ENCODE measurements at places on chromosomes 11 and 22.

GRCh38 chr11:73965764-73966121, 14.9 kb downstream of the DNAJB13 start:
- DNase-seq: no peak

DNA sequence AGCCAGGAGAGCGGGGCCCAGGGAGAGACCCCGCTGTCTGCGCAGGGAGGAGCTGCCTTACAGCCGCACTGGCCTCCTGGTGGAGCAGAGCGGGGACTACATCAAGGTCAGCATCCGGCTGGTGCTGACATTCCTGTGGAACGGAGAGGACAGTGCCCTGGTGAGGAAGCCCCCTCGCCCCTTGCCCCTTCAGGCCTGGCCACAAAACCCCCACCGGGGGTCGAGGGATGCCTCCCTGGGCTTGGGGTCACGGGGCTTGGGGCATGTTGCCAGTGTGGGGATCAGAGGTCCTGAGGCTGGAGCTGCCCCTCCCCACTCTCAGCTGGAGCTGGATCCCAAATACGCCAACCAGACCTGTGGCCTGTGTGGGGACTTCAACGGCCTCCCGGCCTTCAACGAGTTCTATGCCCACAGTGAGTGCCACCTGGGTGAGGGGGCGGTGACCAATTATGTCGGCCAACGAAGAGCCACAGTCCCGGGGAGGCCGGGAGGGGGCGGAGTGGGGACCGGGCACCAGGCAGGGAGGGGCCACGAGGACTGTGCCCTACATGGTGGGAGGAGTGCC, 4.2 kb downstream of the MUC5B start:
- peak; percentile 10 for DNase-seq

- DNase-seq: no peak
Measured at GRCh38 chr11:72411623-72412419, 22.5 kb downstream of the CLPB start.

GRCh38 chr11:72787216-72788104, 6.4 kb downstream of the STARD10 start:
- DNase-seq: peak; percentile 10

DNA sequence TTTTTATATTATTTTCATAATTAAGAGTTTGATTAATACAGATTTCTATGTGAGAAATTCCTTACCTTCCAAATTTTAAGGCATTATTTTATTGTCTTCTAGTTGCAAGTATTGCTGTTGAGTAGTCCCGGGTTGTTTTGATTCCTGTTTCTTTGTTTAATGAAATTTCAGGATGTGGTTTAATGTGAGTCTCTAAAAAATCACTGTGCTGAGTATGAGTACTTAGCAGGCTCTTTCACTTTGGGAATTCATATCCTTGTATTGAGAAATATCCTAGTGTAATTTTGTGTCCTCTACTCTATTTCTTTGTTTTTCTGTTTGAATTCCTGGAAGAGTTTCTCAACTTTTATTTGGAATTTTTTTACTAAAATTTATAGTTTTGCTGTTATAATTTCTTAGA, 113.2 kb downstream of the TMEM135 start:
- DNase-seq: no peak

DNA sequence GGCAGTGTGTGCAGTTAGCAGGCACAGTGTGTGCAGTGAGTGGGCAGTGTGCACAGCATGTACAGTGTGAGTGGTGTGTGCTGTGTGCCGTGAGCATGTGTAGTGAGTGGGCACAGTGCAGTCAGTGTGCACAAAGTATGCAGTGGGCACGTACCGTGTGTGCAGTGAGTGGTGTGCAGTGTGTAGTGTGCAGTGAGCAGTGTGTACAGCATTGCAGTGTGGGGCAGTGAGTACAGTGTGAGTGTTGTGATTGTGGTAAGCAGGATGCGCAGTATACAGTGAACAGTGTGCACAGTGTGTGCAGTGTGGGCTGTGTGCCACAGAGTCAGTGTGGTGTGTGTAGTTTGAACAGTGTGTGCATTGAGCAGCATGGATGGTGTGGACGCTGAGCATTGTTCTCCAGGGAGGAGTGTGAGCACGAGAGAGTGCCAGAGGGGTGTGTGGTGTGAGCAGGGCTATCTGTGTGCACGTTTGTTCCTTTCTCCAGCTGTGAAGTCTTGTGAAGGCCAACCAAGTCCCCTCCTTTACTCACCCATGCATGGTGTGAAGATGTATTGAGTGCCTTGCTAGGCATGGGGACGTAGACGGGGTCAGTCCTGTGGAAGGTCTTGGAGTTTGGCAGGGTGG, 3.0 kb downstream of the SHANK3 start:
- no peak for DNase-seq

DNA sequence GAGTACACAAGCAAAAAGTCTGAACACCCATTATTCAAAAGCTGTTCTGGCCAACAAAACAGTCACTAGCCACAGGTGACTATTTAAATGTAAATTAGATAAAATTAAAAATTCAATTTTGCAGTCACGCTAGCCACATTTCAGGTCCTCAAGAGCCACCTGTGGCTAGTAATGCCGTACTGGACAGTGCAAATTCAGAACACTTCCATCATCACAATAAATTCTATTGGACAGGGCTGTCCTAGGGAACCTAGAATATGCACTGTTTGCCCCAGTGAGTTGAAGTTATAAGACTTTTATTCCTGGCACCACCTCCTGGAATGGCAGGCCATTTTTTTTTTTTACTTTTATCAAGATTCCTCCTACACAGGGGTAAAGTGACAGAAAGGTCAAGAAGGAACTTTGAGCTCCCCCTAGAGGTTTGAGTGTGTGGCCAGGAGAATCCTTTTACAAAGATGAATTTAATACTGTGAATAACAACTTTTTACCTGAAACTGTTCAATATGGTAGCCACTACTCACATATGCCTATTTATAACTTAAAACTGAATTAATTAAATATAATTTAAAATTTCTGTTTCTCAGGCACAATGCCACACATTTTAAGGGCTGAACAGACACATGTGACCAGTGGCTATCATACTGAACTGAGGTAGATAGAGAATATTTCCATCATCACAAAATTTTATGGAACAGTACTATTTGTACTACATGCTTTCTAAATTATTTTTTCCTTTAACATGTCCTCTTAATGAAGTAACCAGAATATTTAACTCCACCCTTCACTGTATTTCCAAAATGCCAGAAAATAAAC, 6.5 kb downstream of the MSANTD2 start:
- DNase-seq: no peak

DNA sequence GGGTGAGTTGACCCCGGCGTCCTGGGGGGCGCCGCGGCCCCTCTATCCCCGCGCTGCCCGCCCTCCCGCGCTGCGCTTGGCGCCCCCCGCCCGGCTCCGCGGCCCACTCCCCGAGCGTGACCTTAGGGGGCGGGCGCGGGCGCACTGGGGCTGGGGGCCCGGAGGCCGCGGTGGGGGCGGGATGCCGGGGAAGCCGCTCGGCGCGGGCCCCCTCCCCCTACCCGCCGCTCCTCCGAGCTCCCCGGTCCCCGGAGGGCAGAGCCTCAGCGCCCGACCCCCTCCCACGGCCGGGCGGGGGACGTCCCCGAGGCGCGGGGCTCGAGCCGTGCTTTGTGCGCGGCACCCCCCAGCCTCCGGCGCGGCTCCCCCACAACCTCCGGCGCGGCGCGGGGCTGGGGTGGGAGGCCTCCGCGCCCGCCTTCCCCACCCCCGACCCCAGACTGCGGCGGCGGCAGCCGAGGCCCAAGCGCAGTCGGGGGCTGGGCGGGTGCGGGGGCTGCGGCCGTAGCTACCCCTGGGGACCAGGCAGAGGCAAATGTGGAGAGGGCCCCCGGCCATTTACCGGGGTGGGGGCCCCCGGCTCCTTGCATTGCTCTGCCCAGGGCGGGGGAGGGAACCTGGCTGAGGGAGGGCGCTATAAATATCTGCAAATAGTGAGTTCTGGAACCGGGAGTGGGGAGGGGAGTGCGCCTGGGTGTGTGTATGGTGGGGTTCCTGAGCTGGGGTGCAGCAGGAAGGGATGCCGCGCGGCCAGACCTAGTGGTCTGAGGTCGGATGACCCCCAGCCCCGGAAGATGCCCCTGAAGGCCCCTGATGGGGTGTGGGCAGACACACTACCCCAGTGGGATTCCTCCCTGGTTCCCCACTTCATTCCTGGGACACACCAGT, 988 bp downstream of the MGAT3 start:
- no peak for DNase-seq

DNA sequence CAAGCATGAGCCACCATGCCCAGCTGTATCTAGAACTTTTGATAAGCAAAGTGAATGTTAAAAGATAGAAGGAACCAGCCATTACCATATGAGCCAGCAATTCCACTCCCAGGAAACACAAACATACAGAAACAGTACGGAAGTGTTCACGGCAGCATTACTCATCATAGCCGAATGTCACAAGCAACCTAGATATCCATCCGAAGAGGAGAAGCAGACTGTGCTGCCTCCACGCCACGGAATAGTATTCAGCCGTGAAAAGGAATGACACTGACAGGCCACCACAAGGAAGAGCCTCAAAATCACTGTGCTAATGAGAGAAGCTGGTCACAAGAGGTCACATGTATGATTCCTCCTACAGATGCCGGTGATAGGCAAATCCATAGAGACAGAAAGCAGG, 17.6 kb upstream of the MGAT3 start:
- DNase-seq: no peak

DNA sequence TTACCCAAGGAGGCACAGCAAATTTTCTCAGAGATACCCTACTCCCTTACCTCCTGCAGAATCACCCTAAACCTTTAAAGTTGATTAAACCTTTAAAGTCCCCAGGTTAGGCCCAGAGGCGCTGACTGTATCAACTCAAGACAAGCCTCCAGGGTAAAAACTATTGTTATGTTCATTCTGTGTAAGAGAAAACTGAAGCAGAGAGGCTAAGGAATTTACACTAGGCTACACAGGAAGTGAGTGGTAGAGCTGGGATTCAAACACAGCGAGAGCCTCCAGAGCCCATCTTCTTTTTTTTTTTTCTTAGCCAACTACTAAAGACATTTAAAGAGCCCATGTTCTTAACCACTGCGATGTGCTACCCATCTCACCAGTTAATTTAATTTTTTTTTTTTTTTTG, 56.3 kb upstream of the GRK3 start:
- no peak for DNase-seq

- DNase-seq: no peak
Measured at GRCh38 chr11:87779276-87780067, 395.8 kb downstream of the RAB38 start.

DNA sequence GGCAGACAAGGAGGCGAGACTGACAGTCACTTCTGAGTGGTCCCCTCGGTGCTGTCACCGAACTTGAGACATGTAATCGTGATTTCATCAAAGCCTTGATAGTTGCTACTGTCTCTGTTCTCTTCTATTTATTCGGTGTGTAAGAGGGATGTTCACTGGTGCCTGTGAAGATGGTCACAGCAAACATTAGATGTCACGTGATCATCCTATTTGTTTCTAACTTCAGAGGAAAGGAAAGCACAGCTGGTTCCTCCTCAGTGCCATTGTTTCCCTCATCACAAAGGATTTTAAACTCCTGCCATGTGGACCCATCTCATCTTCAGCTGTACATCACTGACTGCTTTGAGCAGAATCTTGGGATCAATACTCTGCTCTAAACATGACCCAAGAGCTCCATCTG, 73.1 kb upstream of the CLMP start:
- no peak for DNase-seq

DNA sequence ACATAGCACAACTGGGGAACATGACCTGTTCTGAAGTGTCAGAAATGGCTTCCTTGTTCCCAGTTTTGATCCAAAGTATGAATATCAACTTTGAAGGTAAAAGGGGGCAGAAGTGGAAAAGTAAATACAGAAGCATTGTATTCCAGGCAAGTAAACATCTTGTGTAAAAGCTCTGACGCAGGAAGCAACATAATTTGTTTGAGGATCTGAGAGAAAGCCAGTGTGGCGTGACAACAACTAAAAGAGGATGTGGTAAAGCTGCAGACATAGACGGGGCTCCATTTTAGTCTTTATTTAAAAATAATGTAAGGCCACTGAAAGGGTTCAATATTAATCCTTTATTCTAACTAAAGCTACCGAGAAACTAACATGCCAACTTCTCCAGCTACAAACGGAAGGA, 310.2 kb downstream of the DLG2 start:
- DNase-seq: no peak

- no peak for DNase-seq
Measured at GRCh38 chr11:62393061-62393611, 25.7 kb upstream of the SCGB1A1 start.

DNA sequence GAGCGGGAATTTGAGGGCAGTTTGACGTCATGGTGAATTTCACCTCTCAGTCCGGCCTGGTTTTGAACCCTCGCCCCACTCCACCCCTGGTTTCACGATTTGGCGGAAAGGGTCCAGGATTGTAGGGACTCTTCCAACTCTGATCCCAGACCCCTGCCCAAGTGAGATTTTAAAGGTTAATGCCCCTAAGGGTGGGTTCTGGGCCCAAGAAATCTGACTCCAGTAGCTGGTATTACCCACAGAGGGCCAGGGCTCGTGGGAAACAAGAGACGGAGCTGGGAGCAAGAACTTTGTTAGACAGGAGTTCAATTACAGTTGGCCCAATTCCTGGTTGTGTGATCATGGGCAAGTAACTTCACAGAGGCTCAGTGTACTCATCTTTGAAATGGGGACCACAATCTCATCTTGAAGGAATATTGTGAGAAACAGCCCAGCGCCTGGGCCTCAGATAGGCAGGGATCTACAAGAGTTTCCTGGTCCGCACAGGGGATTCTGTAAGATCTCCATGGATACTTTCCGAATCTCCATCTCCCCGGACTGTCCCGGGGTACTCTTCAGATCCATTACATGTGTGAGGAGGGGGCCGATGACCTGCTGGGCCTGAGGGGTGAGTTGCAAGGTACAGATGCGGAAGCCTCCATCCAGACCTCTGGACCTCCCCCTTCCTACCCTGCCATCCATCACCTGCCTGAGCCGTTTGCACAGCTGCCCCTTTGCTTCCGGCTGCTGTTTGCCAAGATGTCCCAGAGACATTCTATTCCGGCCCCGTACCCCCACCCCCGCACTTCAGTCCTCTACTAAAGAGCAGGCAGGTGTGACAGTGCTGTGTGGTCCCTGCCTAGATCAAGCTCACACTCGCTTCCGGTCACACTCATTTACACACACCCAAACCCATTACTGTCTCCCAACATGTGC, 687 bp upstream of the CALCA start:
- DNase-seq: no peak

DNA sequence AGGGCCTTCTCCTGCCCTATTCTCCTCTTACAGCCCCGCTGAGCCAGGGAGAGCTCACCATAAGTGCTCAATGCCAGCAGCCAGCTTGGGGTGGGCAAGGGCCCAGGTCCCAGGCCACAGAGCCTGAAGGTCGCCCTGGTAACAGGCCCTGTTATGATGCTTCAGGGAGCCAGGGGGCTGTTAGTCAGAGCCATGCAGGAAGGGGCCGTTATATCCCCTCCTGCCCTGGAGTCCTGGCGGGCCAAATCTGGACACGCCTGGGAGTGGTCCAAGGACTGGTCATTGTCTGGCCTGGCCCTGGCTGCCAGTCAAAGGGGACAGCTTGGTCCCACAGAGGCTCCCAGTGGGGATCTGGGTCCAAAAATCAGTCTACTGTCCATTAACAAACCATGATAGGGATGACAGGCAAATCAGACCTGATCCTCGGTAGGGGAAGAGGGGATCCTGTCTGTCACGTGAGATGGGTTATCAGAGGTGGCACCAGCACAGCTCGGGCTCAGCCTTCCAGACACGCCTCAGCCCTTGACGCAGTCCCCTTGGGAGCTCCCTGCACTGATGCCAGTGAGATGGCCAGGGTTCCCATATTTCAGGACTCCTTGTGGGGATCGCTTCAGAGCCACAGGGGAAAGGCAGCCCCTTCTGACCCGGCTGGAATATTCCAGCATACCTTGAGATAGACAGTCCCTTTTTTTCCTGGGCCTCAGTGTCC, 55.9 kb downstream of the LRRC32 start:
- DNase-seq: no peak

Measured in D721Med (cell line).